ENCODE measurements at places on chromosomes 6 and 20.

- H3K36me3 ChIP-seq = no peaks in the 10 kb centered on the region
- no peaks in the 10 kb centered on the region for H3K4me1 ChIP-seq
- H3K27me3 ChIP-seq = no peaks in the 10 kb centered on the region
Observed at GRCh38 chr6:70041411-70041810, 175.1 kb downstream of the COL19A1 start.

- H3K4me1 ChIP-seq = no peaks in the 10 kb centered on the region
- H3K27me3 ChIP-seq = peaks cover 61% of the 10 kb centered on the region
- H3K27ac ChIP-seq = no peak overlapping the region
- DNase-seq = peak; percentile 63
- no peak overlapping the region for H3K4me3 ChIP-seq
- no peaks in the 10 kb centered on the region for H3K36me3 ChIP-seq
Observed at GRCh38 chr20:63056236-63057170, 49.7 kb upstream of the BHLHE23 start.

GRCh38 chr6:52251113-52251512 is 6.8 kb upstream of the IL17F start:
- no peaks in the 10 kb centered on the region for H3K36me3 ChIP-seq
- H3K4me1 ChIP-seq = no peaks in the 10 kb centered on the region
- peaks cover 5% of the 10 kb centered on the region for H3K27me3 ChIP-seq
- no peak for DNase-seq
- H3K27ac ChIP-seq = no peak overlapping the region
- no peak overlapping the region for H3K4me3 ChIP-seq

- no peaks in the 10 kb centered on the region for H3K4me1 ChIP-seq
- H3K4me3 ChIP-seq = no peak overlapping the region
- DNase-seq = no peak
- H3K27ac ChIP-seq = no peak overlapping the region
- no peaks in the 10 kb centered on the region for H3K36me3 ChIP-seq
Observed at GRCh38 chr6:38164671-38165108, 345.2 kb downstream of the ZFAND3 start.

- peaks cover 20% of the 10 kb centered on the region for H3K27me3 ChIP-seq
- no peak overlapping the region for H3K27ac ChIP-seq
- H3K36me3 ChIP-seq = no peaks in the 10 kb centered on the region
- H3K4me3 ChIP-seq = no peak overlapping the region
- no peak for DNase-seq
Observed at GRCh38 chr6:27755768-27756167, 156.4 kb downstream of the OR2B2 start.

DNA sequence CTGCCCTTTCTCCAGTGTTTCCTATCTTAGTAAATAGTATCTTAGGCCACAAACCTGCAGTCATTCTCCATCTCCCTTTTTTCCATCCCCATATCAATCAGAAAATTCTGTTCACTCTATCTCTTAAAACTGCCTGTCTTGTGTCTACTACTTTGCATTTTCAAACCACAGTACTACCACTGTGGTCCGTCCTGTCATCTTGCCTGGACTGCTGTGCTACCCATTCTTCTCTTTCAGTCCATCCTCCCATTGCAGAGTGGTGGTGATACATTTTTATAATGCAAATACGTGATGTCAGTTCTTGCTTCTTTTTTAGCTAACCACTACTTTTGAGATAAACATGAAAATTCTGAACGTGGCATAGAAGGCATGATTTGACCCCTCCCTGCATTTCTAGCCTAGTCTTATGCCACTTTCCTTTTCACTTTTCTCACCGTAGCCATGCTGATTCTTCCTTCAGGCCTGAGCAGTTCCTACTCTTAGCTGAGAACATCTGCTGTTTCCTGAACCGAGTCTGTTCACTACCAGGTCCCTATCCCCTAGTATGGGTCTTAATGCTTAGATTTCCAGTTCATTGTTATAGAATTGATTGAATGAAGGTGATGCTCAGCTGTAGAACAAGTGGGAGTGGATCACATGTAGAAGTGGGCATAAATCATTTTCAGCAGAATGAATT is 13.8 kb downstream of the TBPL1 start:
- DNase-seq = no peak
- H3K4me3 ChIP-seq = no peak overlapping the region
- no peak overlapping the region for H3K27ac ChIP-seq
- H3K4me1 ChIP-seq = no peaks in the 10 kb centered on the region
- H3K36me3 ChIP-seq = no peaks in the 10 kb centered on the region

DNA sequence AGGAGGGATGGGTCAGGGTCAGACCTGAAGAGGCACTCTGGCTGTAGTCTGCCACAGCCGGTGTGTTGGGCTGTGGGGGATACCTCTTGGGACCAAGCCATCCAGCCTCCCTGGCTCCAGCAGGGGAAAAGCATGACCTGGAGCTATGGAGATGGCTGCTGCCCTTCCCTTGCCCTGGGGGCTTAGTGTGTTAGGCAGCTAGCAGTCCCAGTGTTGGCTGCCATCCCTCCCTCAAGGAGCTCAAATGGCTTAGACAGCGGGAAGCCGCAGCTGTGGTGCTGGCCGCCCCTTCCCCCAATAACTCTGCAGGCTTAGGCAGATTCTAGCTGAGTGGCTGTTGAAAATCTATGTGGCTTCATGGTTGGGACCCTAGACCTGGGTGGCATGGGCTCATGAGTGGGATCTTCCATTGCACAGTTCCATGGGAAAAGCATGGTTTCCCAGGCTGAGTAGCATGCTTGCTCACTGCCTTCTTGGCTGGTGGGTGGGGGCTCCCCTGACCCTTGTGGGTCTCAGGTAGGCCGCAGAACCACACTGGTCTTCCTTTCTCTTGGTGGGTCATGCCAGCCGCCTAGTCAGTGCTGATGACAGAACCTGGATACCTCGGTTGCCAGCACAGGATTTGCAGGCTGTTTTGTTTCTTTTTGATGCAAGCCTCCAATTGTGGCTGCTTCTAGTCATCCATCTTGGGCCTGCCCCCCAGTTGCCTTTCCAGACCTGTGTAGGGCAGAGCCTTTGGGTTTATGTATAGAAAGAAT is 69.0 kb upstream of the AHI1 start:
- no peak overlapping the region for H3K27ac ChIP-seq
- no peaks in the 10 kb centered on the region for H3K4me1 ChIP-seq
- H3K4me3 ChIP-seq = no peak overlapping the region
- H3K36me3 ChIP-seq = no peaks in the 10 kb centered on the region

- no peak for DNase-seq
- H3K4me1 ChIP-seq = peaks cover 14% of the 10 kb centered on the region
- peak overlapping the region; percentile 75 for H3K4me3 ChIP-seq
- no peaks in the 10 kb centered on the region for H3K36me3 ChIP-seq
- H3K27me3 ChIP-seq = no peaks in the 10 kb centered on the region
- peak overlapping the region; percentile 72 for H3K27ac ChIP-seq
Observed at GRCh38 chr6:26383624-26384417, 913 bp downstream of the BTN2A2 start.

DNA sequence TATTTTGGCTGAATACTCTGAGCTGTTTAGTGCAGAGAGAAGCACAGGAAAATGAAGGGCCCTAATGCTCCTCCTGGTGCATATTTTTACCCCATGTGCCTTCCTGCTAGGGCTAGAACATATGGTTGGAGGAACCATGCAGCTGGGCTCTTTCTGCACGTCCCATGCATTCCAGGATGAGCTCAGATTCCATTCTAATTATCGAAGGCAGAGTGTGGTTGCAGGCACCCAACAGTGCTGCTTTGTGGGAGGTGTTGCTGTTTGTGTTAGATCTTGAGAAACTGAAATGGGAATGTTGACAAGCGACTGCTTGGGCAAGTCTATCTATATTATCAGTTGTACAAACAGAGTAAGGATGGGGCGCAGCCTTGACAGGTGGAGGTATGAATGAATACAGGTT is 419.5 kb downstream of the DHX35 start:
- no peak for DNase-seq
- no peak overlapping the region for H3K27ac ChIP-seq
- no peaks in the 10 kb centered on the region for H3K36me3 ChIP-seq
- H3K4me3 ChIP-seq = no peak overlapping the region
- H3K27me3 ChIP-seq = no peaks in the 10 kb centered on the region
- H3K4me1 ChIP-seq = no peaks in the 10 kb centered on the region

DNA sequence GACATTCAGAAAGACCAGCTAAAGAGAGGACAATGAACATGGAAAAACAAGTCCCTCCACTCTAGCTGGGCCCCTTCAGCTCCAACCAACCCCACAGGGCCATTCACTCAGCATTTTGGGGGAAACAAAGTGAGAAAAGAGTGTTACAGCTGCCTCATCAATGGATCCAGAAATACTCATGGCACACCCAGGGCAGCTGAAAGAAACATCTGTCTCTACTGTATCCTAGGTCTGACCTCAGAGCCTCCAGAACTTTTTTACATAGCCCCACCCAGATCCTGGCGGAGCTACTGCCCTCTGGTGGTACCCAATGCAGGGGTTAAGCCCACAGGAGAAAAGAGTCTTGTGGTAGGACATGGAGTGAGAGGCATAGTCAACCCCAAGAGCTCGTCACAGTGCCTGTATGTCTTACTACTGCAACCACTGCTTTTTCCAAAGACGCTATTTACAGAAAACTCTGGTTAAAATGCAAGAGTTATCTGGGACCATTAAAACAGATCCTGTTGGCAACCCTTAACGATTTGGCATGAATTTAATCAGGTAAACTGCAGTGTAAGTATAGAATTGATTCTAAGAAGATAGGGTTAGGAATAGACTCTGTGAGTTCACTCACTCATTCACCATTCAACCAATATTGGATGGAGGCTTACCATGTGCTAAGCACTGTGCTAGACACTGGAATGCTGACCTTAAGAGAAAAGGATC is 37.4 kb upstream of the FAM83C start:
- H3K4me3 ChIP-seq = no peak overlapping the region
- peaks cover 18% of the 10 kb centered on the region for H3K4me1 ChIP-seq
- no peak for DNase-seq
- no peaks in the 10 kb centered on the region for H3K27me3 ChIP-seq
- H3K27ac ChIP-seq = no peak overlapping the region

DNA sequence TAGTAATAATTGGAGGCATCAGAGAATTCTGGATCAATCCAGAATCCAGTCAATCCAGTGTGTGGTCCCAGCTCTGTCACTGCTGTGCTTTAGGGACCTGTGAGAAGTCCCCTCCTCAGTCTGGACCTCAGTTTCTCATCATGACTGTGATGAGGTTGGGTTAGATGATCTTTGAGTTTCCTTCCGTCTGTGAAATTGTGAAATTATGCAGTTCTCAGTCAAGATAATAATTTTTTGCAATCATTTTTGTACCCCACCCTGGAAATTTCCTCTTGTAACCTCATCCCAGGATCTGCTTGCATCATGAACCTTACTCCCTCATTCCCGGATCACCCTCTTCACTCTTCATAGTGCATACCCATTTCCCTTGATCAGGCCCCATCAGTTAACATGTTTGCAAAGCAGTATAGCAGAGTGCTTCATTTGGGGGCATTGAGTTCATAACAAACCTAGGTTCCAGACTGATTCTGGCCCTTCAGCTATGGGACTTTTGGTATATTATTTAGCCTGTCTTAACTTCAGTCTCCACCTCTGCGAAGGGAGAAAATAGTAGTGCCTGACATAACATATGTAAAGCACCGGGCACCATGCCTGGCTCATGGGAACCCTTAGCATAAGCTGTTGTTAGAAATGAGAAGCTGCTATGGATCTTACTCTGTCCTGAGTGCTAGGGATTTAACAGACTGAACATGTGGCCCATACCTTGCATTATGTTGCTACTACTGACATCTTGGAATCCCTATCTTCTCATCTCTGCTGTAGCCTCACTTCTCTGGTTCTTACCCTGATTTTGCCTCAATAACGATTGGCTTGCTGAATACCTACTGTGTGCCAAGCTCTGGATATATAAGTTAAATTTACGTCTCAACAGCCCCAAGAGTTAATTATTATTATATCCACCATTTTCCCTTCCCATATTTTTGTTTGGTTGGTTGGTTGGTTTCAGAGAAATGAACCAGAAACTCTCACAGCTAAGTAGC is 1.3 kb downstream of the ZNF76 start:
- H3K4me3 ChIP-seq = peak overlapping the region; percentile 67
- no peak for DNase-seq
- H3K27me3 ChIP-seq = no peaks in the 10 kb centered on the region
- no peaks in the 10 kb centered on the region for H3K36me3 ChIP-seq

DNA sequence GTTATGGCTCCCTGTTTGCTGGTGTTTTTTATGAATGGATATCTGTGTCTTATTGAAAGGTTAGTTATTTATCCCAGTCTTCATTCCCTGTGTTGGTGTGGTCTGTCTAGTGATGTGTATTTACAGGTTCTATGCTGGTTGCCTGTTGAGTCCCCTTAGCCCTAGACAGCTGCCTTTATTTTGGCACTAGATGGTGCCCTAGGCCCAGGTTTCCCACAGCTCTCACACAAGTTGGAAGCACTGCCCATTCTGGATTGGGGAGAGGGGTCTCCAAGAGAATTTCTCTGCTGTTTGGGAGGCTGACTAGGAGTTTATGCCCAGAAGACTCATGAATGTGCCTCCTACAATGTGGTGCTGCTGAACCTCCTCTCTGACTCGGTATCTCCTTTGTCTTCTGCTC is 12.4 kb downstream of the GRM1 start:
- H3K4me3 ChIP-seq = no peak overlapping the region
- H3K36me3 ChIP-seq = no peaks in the 10 kb centered on the region
- H3K27ac ChIP-seq = no peak overlapping the region
- DNase-seq = no peak

DNA sequence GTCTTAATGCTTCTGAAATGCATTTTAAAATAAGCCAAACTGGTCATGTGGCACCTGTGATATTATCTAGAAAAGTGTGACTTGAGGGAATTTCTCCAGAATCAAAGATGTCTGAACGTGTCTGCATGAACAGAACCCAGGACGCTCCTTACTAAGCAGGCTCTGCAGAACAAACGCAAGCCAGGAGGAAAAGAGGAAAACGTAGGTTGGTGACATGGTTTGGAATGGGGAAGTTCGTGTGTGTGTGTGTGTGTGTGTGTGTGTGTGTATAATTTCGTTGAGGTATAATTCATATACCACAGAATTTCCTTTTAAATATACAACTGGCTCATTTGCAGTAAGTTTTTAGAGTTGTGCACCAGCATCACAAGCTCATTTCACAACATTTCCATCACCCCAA is 200.5 kb upstream of the FOXQ1 start:
- H3K36me3 ChIP-seq = no peaks in the 10 kb centered on the region
- H3K27ac ChIP-seq = no peak overlapping the region
- H3K4me3 ChIP-seq = no peak overlapping the region
- DNase-seq = no peak
- no peaks in the 10 kb centered on the region for H3K4me1 ChIP-seq
- no peaks in the 10 kb centered on the region for H3K27me3 ChIP-seq

- no peak overlapping the region for H3K27ac ChIP-seq
- H3K36me3 ChIP-seq = no peaks in the 10 kb centered on the region
- H3K4me1 ChIP-seq = no peaks in the 10 kb centered on the region
- no peak overlapping the region for H3K4me3 ChIP-seq
- no peaks in the 10 kb centered on the region for H3K27me3 ChIP-seq
Observed at GRCh38 chr6:137106183-137106582, 61.4 kb upstream of the IL20RA start.

- H3K36me3 ChIP-seq = no peaks in the 10 kb centered on the region
- H3K4me3 ChIP-seq = no peak overlapping the region
- DNase-seq = no peak
- H3K4me1 ChIP-seq = no peaks in the 10 kb centered on the region
- H3K27ac ChIP-seq = no peak overlapping the region
- no peaks in the 10 kb centered on the region for H3K27me3 ChIP-seq
Observed at GRCh38 chr6:79780881-79781280, 149.8 kb downstream of the SH3BGRL2 start.

Data from upper lobe of right lung (tissue), 1 donor.